NCI-H1092 (cell line): ENCODE measurements at places on chromosomes 13 and 19.

DNA sequence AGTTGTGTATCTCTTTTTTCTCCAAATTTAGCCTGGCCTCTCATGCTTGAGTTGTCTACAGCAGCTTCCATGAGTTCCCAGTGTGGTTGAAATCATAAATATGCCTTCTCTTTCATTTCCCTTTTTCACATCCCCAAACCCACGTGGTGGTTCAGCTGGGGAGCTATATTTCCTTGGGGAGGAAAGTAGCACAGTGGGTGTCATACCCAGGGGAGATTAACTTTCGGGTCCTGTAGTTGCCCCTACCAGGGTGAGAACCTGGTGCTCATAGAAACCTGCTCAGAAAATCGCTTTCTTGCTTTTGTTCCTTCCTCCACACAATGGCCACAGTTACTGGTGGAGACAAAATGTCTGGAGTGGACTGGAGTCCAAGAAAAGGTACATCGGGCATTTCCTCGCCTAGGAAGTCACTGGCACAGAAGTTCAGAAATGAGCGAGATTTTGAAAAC, 7.0 kb upstream of the LILRA4 start:
- DNase-seq, result no peak

DNA sequence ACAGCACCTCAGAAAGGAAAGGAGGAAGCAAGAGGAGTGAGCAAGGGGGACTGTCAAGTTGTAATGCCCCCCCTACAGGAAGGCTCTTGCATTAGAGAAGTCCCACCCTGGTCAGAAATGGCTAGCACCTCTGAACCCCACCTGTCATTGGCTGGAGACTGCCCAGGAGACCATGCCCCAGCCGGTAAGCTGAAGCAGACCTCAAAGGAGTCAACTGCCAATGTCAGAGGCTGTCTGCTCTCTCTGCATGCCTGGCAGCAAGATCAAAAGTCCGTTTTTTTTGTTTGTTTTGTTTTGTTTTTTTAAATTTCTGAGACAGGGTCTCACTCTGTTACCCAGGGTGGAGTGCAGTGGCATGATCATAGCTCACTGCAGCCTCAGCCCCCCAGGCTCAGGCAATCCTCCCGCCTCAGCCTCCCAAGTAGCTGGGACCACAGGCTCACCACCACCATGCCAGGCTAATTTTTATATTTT, 8.1 kb upstream of the BCL3 start:
- no peak for DNase-seq

DNA sequence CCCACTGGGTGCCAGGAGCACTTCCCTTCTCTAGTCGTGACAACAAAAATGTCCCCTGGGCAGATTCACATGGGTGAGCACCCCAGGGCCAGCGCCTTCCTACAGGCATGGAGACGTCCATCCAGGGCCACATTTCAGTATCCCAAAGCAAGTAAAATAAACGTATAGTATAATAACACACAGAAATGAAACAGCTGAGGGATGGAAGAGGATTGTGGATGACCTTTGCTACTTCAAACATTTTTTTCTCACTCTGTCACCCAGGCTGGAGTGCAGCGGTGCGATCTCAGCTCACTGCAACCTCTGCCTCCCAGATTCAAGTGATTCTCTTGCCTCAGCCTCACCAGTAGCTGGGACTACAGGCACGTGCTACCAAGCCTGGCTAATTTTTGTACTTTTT, 28.2 kb downstream of the CILP2 start:
- DNase-seq, result no peak

DNA sequence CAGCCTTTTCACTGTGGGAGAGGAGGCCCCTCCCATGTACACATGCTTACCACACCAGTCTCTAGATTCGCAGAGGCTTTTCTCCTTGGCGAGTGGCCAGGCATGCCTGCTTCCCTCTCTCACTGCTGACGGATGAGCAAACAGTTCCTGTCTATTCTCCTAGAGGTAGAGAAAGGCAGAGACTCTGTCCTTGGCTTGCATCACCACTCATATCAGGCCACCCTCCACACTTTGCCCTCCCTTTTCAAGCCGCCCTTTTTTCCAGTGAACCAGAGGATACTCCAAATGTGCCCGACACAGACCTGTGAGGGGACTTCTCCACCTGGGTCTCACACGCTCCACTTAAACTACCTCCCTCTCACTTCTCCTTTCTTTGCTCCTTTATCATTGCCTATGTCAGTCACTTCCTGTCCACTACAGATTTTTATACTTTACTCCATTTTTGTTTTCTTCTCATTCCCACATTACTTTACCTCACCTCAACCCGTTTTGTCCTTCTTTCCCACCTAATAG, 284.6 kb downstream of the DNAJC15 start:
- DNase-seq, result peak; percentile 80

- no peak for DNase-seq
Measured at GRCh38 chr13:48652851-48653471, 768 bp upstream of the CYSLTR2 start.

GRCh38 chr19:28727480-28728159, 485.3 kb downstream of the UQCRFS1 start:
- no peak for DNase-seq

- DNase-seq, result no peak
Measured at GRCh38 chr13:59790626-59791025, 373.1 kb downstream of the DIAPH3 start.

- DNase-seq, result no peak
Measured at GRCh38 chr13:32949820-32950219, 66.4 kb upstream of the KL start.

- DNase-seq, result peak; percentile 16
Measured at GRCh38 chr13:45511310-45512097, 46.8 kb downstream of the COG3 start.

DNA sequence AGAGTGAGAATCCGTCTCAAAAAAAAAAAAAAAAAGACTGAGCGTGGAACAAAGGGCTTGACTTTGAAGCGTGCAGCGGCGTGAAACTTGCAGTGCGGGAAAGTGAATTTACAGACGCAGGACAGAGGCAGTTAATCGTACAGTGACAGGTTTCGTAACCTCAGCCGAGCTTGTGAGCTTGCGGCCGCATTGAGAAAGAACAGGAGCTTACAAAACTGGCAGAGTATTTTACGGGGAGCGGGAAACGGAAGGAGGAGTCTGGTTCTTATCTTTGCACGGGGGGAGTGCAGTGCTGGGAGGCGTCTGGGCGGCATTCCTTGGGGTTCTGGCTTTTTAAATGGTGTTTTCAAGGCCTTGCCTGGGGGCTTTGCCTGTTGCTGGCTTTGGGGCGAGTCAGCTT, 6.0 kb upstream of the BSG start:
- no peak for DNase-seq

GRCh38 chr13:35764326-35765015, 288.0 kb upstream of the MAB21L1 start:
- DNase-seq, result no peak

- no peak for DNase-seq
Measured at GRCh38 chr19:18294467-18294864, 13.0 kb upstream of the JUND start.

GRCh38 chr19:58586133-58586765, 13.1 kb upstream of the MZF1 start:
- DNase-seq, result no peak

GRCh38 chr13:99700468-99700867, 199.2 kb downstream of the TM9SF2 start:
- no peak for DNase-seq

DNA sequence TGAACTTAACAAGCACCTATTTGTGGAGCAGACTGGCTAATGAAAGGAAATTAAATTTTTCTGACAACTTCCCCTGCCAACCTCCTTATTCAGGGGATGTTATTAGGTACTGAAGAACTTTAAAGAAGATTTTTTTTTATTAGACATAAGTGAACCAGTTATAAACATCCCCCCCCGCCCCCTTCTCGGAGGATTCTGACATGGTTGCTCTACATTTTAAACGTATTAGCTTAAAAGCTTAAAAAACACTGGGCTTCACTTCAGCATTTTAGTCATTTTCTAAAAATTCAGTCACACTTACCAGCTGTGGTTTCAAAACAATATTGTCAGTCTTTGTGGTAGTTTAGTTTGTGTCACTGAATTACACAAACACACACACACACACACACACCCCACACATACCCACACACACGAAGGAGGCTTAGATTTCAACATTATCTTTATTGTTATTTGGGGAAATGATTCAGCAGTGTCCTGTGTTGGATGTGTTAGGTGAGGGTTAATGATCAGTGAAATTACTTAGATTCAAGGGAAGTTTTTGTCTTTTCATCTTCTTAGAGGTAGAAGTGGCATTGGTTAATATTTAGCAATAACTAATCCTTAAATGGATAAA, 145.7 kb downstream of the PCCA start:
- DNase-seq, result no peak

GRCh38 chr13:94061301-94061700, 418.2 kb downstream of the DCT start:
- DNase-seq, result no peak

- DNase-seq, result no peak
Measured at GRCh38 chr19:33279430-33280350, 22.6 kb downstream of the CEBPA start.

- DNase-seq, result no peak
Measured at GRCh38 chr13:51869916-51870315, 8.1 kb downstream of the CCDC70 start.

GRCh38 chr19:51372649-51373504, at the start of gene NKG7:
TSS of gene NKG7 (minus strand) at chr19:51372654. CDS start at chr19:51372535, 119 bp downstream.
- DNase-seq, result no peak
